ELF-1 (cell line): ENCODE measurements at places on chromosomes 12 and 14.

DNA sequence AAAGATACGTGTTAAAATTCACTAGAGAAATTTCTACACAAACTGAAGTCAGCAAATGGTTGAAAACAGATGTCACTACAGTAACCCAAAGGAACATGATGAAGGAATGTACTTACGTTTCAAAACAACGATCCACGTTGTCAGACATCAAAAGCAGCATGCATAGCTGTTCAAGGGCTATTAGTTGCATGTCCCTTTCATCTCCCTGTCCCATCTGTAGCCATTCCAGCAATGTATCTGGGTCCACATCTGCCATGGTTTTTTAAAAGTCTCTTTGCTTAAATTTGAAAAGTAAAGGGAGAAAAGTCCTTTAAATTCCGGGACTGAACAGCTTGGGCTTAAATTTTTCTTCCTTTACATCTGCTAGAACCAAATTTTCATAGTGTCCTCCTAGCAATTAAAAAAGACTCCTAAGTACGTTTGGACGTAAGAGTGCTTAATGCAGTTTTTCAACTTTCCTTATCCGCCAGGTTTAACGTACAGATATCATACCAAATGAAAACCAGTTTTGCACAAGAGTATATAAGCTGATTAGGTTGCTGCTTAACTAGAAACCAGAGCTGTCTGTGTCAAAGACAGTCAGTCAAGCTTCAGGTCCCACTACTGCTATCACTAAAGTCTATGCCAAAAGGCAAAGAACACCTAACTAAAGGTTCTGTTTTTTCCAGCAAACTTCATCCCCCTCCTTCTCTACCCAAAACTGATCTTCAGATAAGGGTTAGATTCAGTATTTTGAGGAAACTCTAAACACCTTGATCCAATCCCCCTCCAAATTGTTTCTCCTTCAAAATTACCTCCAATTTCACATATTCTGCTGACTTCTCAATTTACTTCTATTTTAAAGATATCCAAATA is 1.7 kb downstream of the HECTD1 start:
- DNase-seq, result peak; percentile 6

DNA sequence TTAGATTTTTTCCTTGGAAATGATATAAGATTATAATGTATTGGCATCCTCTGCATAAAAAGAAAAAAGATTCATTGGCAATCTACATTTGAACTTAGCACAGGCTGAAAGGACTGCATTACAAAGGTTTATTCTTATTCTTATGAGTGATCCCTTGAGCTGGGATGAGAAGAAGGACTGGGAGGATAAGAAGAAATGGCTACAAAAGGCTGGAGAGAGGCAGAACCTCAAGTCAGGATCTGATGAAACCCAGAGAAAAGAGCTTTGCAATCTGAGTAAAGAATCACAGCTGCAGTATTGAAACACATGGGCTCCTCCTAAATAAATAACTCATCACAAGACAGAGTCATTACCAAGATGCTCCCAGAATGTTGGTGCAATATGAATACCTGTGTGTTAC is 1635.4 kb upstream of the FLRT2 start:
- DNase-seq, result no peak

DNA sequence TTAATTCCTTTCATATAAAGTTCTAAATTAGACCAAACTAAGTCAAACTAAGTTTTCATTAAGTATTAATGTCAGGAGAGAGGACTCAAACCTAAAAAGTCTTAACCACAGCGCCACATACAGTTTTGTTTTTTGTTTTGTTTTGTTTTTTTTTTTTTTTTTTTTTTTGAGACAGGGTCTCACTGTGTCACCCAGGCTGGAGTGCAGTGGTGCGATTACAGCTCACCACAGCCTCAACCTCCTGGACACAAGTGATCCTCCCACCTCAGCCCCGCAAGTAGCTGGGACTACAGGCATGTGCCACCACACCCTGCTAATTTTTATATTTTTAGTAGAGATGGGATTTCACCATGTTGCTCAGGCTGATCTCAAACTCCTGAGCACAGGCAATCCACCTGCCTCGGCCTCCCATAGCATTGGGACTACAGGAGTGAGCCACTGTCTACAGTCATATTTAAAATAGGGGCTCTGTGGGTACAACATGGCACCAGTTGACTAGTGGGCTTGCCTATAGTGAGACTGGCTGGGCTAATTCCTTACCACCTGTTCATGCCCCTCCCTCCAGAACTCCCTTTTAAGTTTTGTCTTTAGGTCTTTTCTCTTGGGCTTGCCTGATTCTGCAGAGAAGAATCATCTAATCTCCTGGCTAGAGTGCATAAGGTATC is 110.2 kb downstream of the PPP2R5E start:
- DNase-seq, result no peak

DNA sequence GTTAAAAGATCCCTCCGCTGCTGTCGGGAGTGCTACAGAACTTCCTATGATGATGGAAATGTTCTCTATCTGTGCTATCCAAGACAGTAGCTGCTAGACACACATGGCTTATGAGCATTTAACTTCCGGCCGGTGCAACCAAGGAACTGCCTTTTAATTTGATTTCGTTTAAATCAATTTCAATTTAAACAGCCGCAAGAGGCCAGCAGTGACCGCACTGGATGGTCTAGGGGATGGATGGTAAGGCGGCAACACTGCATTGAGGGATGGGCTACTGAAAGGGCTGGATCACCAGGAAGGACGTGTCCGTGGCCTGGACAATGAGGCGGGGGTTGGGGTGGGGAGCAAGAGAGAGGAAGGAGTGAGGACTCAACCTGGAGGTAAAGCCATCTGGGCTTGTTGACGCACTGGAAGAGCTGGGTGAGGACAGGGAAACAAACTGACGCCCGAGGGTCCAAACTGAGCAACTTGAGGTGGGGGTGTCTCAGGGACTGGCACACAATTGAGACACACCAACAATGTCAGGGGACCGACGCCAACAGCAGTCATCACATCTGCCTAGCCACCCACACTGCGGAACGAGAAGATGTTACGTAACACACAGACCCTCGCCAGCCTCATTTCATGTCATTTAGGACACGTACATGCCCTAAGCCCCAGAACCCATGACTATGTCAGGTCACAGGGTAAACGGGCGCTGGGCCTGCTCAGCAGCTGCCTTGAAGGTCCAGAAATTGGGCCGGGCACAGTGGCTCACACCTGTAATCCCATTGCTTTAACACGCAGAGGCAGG is 57.6 kb downstream of the SCARB1 start:
- DNase-seq, result no peak

GRCh38 chr12:13142747-13143146 is 39.3 kb upstream of the GSG1 start:
- no peak for DNase-seq

DNA sequence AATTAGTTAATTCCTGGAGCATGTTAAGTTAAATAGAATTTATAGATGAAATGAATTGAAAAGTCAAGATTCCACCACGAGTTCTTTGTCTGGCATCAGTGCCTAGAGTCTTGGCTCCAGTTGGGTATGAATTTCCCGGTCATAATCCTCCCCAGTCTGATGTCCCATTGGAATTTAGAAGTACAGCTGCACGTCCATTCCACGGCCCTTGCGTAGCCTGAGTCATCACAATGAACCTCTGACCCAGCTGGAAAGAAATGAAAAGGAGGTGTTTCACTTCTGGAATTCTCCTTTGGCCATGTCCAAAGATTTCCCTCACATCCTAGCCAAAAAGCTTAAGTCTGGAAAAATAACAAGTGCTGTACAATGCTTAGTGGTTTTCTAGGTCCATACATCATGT is 122.7 kb downstream of the KICS2 start:
- DNase-seq, result no peak

DNA sequence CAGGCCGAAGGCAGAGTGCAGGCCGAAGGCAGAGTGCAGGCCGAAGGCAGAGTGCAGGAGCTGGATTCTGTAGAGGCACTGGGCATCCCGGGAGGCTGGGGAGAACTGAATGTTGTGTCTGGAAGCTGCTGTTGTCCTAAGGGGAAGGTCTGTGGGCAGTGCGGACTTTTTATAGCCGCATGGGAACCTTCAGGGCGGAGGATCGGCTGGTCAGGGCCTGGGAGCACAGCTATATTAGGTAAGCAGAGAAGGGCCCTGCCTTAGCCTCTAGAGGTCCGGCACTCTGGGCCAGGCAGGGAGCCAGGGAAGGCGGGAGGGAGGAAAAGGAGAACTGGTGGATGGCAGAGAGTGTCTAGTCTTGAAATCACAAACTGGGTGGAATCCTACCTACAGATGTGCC is 14.2 kb downstream of the CABP1 start:
- DNase-seq, result peak; percentile 33

DNA sequence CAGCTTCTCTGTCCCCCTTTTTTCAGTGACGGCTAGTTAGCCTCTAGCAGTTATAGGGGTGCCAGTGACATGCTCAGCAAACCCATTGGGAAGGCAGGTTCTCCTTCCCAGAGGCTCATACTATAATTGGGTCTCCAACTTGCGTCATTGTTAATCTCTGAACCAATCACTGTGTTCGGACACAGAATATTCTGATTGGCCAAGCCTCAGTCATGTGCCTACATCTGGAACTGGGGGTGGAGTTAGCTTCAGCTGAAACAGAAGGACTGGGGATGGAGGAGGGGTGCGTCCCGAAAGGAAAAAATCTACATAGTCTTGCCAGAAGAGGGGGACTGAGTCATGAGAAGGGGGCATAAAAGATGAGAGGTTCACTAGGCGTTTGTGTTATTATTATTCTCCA is 165.6 kb downstream of the SUDS3 start:
- DNase-seq, result no peak

DNA sequence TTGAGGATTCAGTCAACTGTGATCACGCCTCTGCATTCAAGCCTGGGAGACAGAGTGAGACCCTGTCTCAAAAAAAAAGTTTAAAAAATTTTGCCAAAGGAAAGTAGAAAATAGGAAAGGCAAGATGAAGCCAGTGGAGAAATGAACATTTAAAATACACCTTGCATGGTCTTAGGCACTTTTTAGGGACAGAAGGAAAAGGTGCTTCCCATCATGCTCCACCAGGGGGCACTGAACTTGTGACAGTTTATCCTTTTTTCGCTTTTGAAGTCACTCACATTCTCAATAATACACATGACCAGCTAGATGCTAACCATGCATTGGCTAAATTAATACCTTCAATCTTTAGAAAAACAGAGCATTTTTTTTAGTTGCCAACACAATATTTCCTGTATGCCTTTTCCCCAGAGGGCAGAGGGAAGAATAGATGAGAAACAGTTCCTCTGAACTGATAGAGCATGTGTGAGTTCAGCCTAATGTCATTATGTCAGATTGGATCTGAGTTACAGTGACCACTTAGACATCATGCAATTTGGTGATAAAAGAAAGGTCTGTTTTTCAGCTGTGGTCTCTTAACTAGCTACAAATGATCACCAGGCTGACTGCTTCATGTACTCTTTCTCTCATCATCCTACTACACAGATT is 221.8 kb upstream of the SSTR1 start:
- DNase-seq, result peak; percentile 40

DNA sequence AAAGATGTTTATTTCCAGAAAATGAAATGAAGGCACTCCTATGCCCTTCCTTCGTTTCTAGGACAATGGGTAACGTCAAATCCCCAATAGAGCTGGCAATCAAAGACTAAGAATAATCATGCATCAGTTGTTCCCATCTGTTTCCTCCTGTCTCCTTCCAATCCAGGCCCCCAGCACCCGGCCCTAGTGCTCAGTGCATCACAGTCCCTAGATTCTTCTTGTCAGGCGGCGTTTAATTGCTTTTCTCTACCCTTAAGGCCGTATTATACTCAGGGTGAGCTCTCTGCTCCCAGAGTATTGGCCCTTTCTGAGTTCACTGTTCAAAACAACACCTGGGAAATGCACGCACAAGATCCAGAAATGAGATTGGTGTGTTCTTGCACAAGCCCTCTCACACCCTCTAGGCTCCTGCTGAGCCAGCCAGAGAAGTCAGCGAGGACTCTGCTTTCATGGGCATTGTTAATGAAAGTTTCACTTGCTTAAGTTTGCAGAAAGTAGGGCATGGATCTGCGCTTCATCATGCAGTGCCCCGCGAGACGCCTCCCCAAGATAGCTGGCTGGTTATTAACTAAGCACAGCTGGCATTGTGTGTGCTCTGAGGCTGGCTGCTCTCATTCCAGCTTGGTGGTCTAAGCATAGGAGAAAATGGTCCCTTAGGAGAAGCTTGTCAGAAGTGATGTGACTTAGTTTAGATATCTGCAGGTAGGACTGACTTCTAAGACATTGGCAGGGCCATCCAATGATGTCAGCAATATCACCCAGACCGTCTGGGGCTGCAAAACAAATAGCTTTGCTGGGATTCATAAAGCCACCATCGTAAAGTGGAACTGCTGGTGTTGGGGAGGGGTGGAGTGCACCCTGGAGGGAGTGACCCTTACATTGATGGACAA is 28.7 kb downstream of the CRACR2A start:
- no peak for DNase-seq

- DNase-seq, result no peak
These were observed 200.6 kb downstream of the BCAT1 start for GRCh38 chr12:24748326-24748725.

DNA sequence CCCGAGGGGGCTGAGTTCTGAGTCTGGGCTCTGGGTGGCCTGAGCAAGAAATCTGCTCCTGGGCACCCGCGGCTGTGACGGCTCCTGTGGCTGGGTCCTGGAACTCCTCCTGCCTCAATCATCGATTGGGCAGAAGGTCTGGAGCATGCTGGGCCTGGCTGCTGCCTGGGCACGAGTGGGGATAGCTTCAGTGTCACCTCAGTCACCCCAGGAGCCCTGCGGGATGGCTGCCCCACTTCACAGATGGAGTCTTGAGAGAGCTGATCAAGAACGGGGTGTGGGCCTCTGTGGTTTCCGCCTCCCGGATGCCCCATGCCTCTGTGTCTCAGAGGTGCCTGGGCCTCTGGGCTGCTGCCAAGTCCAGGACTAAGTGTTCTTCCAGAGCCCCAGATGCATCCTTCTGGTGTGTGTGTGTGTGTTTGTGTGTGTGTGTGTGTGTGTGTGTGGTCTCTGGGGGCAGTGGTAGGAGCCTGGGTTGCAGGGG is 185.6 kb upstream of the C14orf180 start:
- DNase-seq, result no peak

DNA sequence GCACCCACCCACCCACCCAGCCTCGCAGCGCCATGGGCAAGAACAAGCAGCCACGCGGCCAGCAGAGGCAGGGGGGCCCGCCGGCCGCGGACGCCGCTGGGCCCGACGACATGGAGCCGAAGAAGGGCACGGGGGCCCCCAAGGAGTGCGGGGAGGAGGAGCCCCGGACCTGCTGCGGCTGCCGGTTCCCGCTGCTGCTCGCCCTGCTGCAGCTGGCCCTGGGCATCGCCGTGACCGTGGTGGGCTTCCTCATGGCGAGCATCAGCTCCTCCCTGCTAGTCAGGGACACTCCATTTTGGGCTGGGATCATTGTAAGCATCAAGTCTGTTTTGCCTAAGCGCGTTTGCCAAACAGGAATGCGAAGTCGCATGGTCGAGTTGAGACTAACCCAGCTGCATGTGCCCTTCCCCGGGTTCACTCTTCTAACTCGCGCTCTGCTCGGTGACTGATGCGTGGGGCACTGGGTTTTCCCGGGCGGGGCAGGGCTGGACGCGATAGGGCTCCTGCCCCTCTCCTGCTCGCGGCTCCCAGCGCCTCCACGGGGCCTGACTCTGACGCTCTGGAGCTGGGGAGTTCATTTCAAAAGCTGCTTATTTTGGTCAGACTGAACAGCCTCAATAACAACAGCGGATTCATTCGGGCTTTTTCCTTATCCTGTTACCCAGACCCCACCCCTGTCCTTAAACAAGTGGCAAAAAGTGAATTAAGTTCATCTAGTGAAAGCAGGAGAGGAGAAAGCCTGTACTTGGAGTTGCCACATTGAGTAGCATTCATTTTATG is 458 bp downstream of the SSPN start:
- peak; percentile 50 for DNase-seq
